ENCODE measurements at places on chromosomes 3 and 15.

GRCh38 chr3:153835540-153835939 lies 285.6 kb upstream of the ARHGEF26 start:
- no peak for DNase-seq

GRCh38 chr3:169053427-169053826 lies 610.1 kb downstream of the MECOM start:
- no peak for DNase-seq

- no peak for DNase-seq
Observed at GRCh38 chr3:43620831-43621655, 768 bp downstream of the ANO10 start.

- DNase-seq, result no peak
Observed at GRCh38 chr3:152350139-152350538, 81.4 kb downstream of the MBNL1 start.

- no peak for DNase-seq
Observed at GRCh38 chr3:157618075-157618760, 115.0 kb upstream of the VEPH1 start.

- DNase-seq, result no peak
Observed at GRCh38 chr3:98985431-98985830, 83.9 kb upstream of the DCBLD2 start.

DNA sequence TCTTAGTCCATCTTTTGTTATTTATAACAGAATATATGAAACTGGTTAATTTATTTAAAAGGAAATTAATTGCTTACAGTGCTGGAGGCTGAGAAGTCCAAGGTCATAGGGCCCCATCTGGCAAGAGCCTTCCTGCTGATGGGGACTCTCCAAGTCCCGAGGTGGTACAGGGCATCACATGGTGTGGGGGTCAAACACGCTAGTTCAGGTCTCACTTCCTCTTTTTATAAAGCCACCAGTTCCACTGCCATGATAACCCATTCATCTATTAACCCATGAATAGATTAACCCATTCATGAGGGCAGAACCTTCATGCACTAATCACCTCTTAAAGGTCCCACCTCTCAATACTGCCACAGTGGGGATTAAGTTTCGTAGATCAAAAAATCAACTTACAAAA lies 659.3 kb downstream of the NAALADL2 start:
- no peak for DNase-seq

GRCh38 chr3:142077155-142077858 lies 72.0 kb downstream of the TFDP2 start:
- DNase-seq, result no peak

Data from stimulated activated CD8-positive, alpha-beta memory T cell treated with anti-CD3 and anti-CD28 coated beads, Interleukin-7, amount 100 ng/mL, for 24 hours (primary cell).